ENCODE measurements at places on chromosomes 2 and 18.

- DNase-seq = no peak
Measured at GRCh38 chr18:13070460-13070859, 79.3 kb downstream of the CEP192 start.

DNA sequence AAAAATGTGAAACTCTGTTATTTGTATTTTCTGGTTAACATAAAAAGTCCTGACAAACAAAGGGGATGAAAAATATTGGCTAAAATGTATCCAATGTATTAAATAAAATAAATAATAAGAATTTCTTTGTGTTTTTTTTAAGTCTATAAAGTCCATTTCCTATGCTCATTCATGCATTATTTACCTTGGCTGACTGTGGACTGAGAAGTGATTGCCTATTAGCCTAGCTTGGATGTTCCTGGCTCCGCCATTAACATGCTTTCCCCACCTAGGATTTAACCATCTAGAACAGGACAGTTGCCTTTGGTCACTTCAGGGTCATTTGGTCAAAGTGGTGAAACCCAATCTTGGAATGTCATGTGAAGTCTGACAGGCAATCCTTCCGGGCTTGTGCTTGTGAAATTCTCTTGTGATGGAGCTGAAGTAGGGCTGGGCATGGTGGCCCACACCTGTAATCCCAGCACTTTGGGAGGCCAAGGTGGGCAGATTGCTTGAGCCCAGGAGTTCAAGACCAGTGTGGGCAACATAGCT lies 60.4 kb upstream of the TANC1 start:
- no peak for DNase-seq

DNA sequence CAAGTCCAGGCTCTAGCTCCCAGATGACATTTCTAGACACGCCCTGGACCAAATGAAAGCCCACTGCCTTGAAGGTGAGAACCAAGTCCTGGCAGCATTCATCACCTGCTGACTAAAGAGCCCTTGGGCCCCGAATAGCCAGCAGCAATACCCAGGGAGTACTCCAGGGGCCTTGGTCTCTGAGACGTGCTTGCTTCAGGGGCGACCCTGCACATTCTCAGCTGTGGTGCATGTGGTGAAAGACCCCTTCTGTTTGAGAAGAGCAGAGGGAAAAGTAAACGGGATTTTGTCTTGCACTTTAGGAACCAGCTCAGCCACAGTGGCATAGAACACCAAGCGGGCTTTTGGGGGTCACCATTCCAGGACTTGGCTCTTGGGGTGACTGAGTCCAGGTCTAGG lies 260.5 kb upstream of the MYT1L start:
- DNase-seq = no peak

DNA sequence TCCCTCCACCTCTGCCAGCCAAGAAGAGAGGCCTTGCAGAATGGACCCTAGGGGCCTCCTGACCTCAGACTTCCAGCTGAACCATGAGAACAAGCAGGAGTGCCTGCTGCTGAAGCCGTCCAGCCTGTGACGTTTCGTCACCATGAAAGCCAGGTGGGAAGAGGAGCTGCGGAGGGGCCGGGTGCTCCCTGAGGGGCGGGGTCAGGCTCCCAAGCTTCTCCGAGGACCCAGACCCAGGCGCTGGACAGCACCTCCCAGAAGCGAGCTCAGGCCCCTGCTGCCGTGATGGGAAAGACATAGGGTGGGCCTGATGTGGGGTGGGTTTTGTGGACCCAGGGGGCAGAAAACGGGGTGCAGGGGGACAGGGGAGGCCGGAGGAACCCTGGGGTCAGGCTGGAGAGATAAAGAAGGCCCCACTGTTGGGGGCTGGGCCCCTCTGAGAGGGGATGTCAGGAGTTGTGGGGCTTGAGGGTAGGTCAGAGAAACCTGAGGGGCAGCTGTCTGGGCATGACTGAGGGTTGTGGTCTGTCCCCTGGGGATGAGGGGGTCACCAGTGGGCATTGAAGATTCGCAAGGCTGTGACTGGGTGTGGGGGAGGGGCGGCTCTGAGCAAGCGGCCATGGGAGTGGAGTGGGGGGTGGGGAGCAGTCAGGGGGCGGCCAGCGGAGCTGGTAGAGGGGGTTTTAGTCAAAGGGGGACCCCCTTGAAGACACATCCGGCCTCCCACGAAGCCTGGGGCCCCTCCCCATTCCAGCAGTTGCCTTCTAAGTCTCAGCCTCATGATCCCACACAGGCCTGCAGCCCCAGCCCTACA lies 73.4 kb upstream of the ODC1 start:
- no peak for DNase-seq

DNA sequence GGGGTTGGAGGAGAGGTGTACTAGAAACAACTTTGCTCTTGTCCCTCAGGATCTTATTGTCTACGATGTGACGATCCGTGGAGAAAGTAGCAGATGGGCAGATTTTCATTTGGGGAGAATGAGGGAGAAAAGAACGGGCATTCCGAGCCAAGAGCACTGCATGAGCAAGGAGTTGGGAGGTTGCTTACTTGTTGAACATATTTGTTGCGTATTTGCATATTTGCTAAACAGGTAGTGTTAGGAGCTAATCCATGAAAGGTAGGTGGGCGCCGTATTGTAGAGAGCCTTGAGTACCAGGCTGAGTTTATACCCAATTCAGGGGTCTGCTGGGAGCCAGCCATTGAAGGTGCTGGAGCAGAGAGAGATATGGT lies 490 bp downstream of the BCS1L start:
- no peak for DNase-seq

GRCh38 chr2:233247116-233247515 lies 4.4 kb upstream of the ATG16L1 start:
- DNase-seq = no peak

DNA sequence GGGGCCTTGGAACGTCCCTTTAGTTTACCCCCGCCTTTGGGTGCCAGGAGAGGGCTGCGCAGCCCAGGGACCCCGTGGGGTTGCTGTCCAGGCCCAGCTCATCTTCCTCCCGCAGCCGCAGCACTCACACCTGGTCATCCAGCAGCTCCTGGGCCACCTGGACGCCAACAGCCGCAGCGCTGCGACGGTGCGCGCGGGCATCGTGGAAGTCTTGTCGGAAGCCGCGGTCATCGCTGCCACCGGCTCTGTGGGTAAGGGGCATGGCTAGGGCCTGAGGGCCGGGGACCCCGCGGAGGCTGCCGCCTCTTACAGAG lies 37.2 kb downstream of the POMC start:
- DNase-seq = no peak

DNA sequence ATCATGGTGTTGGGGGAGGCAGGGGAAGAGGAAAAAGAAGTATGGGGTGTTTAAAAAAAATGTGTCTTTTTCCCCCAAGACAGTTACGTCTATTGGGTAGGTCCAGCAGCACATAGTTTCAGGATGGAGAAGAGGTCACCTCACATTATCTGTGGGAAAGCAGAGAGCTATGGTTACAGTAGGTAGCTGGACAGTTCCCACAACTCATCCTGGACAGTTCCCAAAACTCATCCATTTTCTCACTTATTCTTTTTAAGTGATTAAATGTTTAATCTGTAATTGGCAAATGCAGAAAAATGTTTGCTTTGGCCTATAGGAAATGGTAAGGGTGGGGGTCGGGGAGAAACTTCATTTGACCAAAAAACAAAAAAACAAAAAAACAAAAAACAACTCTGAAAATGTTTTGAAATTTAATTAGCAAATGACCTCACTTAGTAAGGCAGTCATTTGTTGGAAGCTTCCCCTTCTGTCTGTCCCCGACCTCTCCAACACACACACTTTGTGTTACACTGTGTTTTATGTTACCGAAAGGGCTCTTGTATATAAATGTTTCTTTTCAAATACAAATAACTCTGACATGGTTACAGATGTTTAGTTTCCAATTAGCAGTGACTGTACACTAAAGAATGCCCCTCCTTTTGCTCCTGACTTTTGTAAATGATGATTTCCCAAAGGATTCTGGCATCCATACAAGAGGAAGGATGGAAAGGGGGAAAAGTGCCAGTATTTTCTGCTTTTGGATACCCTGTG lies 173.3 kb upstream of the ZFP36L2 start:
- DNase-seq = no peak

GRCh38 chr18:49988101-49988500 lies 174.8 kb upstream of the ACAA2 start:
- DNase-seq = no peak

GRCh38 chr18:52537261-52537660 lies 197.3 kb downstream of the DCC start:
- DNase-seq = no peak

DNA sequence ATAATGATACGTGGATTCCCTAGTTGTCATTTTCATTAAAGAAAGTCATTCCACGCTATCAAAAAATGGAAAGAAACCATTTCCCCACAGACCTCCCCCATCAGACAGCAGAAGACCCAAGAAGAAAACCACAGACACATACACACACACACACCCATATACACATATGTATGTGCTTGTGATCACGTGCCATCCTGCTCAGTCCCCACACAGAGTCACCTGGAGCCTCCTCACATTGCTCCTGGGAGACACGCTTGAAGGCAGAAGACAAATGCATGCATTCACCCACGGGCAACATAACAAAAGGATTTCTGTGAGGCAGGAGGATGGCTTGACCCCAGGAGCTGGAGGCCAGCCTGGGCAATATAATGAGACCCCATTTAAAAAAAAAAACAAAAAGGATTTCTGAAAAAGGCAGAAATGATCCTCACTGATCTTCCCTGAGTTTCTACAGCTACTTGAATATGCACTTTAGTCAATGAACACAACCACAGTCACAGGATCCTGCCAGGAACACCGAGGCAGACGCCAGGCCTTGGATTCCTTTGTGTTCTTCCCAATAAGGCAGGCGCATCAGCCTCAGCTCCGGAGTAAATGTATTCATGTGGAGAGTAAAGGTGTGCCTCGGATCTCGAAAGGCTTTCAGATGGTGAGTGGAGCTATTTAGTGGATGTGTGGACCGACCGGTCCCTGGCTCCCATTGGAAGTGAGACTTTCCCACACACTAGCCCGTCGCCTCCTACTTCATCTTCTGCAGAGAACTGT lies 21.0 kb downstream of the TGFBRAP1 start:
- no peak for DNase-seq

GRCh38 chr2:8146132-8147005 lies 535.5 kb upstream of the ID2 start:
- DNase-seq = no peak

GRCh38 chr2:57444752-57445430 lies 601.7 kb upstream of the VRK2 start:
- no peak for DNase-seq

DNA sequence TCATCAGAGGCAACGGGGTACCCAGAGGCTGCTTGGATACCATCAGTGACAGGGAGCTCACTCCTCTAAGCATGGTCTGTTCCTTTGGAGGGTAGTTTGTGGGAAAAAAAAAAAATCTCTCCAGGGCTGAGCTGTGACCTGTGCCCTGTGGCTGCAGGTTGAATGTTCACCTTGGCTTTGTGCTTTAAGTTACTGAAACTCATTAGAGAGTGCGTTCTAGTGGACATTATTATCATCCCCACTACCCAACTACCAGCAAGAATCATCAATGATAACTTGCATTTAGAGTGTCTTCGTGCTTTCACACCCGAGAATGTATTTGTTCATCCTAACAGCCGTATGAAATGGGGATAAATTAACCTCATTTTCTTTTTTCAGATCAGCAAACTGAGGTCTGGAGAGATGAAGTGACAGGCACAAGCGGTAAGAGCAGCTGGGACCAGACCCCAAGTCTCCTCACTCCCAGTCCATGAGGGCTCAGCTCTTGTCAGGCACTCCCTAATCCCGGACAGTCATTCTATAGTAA lies 157.5 kb upstream of the MYCN start:
- no peak for DNase-seq

DNA sequence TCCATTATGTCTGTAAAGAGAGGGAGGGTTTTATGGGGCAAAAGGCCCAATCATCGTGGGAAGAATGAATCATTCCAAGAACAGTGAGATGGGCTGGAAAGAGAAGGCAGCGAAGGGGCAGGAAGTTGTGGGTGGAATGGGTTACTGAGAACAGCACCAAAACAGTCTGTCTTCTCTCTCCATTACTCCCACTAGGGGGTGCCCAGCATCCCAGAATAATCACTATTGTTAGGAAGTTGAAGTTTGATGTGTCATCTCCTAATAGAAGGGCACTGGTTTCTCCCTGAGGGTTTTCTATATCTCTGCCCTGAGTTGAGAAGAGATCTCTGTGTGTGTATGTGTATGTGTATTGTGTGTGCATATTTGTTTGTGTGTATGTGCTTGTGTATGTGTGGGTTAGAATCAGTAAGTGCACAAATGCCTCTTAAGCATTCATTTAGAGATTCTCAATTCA lies 76.6 kb upstream of the MAP4K3 start:
- peak; percentile 86 for DNase-seq

DNA sequence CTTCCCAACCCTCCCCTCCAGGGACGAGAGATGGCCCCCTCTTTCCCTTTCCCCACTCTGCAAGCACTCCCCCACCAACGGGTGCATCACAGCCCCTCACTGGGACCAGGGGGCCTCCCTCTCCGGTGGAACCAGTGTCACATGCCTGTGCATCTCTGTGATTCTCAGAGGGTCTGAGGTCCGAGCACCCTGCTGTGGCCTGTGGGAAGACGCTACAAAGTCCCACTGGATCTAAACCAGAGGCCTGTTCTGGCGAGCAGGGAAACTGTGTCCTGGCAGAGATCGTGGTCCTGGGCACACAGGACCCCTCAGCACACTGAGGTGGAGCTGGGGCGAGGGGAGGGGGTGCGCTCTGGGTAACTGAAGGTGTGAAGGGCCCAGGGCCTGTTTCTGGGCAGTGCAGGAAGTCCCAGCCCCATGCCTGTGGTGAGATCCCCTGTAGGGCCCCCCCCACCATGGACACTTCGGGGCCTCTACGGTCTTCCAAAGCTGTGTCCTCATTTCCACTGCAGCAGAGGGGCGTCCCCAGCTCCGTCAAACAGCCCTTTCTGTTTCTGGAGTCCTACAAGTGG lies 8.0 kb downstream of the SNORC start:
- DNase-seq = no peak

GRCh38 chr2:237927135-237927534 lies 39.7 kb upstream of the UBE2F start:
- no peak for DNase-seq

DNA sequence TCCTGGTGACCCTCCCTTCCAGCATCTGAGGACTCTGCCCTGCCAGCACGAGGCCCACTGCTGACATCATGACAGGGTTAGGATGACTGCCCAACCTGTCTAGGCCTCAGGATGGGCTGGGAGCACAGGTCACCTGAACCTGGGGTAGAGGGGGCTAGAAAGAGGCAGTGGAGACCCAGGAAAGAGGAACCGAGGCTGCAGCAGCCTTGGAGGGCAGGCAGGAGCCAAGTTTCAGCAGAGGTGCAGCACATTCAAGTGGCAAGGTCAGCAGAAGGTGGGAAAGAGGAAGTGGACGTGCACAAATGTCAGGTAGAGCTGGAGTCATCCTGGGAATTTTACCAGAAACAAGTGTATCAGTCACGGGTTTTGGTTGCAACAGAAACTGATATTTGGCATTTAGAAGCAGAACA lies 13.6 kb upstream of the RAB10 start:
- no peak for DNase-seq

DNA sequence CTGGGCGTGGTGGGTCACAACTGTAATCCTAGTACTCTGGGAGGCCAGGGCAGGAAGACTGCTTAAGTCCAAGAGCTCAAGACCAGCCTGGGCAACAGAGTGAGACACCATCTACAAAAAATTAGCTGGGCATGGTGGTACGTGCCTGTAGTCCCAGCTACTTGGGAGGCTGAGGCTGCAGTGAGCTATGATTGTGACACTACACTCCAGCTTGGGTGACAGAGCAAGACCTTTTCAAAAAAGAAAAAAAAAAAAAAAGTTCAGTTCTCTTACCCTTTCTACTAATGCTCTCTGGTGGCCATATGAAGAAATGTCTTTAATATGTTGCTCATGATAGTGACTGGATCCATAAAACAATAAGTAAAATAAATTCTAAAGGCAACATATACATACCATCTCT lies 14.9 kb downstream of the TYW5 start:
- DNase-seq = peak; percentile 80

Measured in RKO (cell line).